ENCODE measurements at places on chromosomes 3 and 15.

- DNase-seq, result no peak
Measured at GRCh38 chr15:70420948-70421482, 323.3 kb upstream of the TLE3 start.

DNA sequence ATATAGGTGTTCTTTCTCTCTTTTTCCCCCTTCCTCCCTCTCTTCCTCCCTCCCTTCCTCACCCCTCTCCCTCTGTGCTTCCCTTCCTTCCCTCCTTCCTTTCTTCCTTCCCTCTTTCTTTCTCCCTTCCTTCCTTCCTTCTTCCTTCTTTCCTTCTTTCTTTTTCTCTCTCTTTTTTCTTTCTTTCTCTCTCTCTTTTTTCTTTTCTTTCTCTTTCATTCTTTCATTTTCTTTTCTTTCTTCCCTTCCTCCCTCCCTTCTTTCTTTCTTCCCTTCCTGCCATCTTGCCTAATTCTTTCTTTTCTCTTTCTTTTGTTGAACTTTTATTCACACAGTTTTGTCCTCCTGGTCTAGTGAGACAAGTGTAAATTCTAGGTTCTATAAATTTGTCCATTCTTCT is 1595.6 kb downstream of the SI start:
- no peak for DNase-seq

DNA sequence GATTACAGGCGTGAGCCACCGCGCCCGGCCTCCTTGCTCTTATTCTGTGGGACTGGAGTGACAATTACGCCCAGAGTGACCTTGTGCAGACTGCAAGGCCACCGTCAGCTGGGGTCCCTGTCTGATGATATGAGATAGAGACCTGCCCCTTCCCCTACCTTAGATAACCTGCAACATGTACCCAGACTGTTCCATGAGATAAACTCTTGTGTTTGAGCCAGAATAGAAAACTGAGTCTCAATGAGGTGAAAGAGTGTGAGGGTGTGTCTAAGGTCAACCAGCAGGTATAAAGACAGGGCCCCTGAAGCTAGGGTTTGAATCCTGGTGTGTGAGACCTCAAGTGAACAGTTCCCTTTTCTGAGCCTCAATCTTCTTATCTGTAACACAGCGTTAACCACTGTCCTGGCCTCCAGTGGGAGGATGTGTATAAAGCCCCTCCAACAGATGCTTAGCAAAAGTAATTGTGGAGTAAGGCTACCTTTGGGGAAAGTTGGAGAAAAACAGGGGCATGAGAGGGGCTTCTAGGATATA is 6.0 kb downstream of the TADA3 start:
- no peak for DNase-seq

- no peak for DNase-seq
Measured at GRCh38 chr3:18747383-18747782, 322.2 kb upstream of the SATB1 start.

DNA sequence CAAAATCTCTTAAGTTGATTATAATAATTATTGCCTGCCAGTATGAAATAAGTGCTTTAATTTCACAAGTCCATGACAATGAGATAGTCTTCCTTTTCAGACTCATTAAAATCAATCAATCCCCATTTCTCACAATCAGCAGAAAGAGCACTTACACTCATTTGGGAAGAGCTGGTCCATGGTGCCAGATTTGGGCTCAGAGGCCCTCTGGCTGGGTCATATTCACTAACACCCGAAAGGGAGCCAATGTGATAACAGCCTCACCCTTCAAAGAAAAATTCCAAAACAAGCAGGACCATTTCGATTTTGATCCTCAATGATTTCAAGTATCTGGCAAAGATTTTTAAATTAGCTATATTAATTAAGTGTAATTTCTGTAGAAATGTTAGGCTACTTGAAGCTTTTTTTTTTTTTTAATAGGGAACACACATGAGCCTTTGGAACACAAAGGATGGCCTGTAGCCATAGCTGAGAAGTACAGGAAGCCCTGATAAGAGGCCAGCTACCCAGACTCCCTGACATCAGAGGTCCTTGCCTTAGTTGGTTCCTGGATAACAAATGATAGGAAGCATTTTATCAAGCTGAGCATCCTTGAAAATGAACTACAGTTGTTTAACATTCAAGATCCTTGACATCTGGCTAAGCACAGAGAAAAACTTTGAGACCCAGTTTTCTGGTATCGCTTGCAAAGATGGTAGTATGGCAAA is 17.1 kb downstream of the MCF2L2 start:
- DNase-seq, result no peak

DNA sequence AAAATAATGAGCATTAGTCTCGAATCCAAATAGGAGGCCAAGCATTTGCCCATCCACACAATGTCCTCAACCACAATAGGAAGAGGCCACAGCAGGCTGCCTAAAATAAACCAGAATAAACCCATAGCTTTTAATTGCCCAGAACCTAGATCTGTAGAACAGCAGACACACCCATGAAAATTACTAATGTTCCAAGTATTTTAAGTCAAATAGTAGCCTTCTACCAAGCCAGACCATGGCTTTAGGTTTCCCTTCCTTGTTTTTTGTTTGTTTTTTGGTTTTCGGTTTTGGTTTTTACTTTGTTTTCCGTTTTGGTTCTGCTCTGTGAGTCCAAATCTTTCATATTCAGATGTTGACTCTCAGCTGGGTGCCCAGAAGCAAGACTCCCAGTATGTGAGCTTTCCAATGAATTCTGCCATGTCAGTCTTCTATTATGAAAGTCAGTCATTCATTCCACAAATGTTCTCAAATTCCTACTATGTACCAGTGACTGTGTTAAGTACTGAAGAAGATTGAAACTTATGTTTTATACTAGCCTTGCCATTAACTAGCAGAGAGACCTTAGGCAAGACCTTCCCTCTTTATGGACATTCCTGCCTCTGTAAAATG is 57.8 kb upstream of the BOC start:
- no peak for DNase-seq
